ENCODE measurements at places on chromosomes 5 and 9. TPM values are rescaled to one million over a fixed set of nuclear protein-coding genes. Genes with fewer than 3 reads are reported as not detected.

DNLZ gene
- 49.2 TPM for polyA plus RNA-seq

SOWAHA gene
- not detected for polyA plus RNA-seq

CER1 gene
- not detected for polyA plus RNA-seq

GRIA1 gene
- polyA plus RNA-seq: 0.04 TPM

SLC25A2 gene
- 0.22 TPM for polyA plus RNA-seq

Data from heart right ventricle (tissue), 16 donors.